HuH-7.5 (cell line): ENCODE measurements at places on chromosomes 4 and X.

GRCh38 chr4:8191136-8191747, 7.8 kb upstream of the SH3TC1 start:
- DNase-seq, result no peak

GRCh38 chrX:31298916-31299315, 227.1 kb upstream of the FTHL17 start:
- no peak for DNase-seq

- DNase-seq, result no peak
These were observed 116.3 kb downstream of the HS3ST1 start for GRCh38 chr4:11312389-11312788.

- no peak for DNase-seq
These were observed 517.1 kb upstream of the ZFP42 start for GRCh38 chr4:187478292-187479140.

- no peak for DNase-seq
These were observed 26.9 kb downstream of the ARSJ start for GRCh38 chr4:113952452-113953029.
